ENCODE measurements at places on chromosomes 3 and 15.

DNA sequence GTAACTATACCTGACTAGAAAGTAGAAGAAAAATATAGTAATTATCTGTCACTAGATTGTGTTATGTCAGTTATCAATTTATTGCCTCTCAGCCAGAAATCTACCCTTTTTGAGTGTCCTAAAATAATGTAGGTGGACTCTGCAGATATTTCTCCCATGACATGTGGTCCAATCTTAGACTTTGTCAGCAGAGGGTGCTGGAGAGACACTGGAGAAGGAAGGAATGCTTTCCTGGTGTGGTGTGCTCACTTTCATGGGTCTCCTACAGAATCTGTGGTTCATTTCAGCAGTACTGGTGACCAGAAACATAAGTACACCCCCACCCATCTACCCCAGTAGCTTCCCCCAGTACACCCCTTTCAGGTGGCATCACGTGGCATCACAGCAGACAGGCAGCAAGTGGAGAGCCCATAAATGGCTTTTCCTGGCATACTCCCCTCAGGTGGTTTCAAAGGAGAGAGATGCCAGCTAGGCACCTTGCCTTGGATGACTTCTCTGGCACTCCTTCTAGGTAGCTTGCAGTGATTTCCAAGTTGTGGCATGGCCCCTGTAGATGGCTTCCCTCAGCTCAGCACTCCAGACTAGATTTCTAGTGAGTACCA lies 114.7 kb downstream of the GADL1 start:
- DNase-seq, result peak; percentile 20

DNA sequence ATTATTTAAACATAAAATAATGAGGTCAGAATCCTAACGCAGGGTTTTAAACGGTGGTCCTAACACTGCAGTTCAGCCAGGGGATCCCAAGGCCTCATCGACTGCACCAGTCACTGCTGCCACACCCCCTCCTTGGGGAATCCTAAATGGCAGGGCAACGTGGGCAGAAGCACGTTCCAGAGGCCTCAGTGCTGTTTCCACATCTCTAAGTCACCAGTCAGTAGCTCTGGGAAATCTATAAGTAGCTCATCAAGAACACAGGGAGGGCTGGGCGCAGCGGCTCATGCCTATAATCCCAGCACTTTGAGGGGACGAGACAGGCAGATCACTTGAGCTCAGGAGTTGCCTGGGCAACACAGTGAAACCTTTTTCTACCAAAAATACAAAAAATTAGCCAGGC lies 47.5 kb downstream of the PRTG start:
- no peak for DNase-seq

DNA sequence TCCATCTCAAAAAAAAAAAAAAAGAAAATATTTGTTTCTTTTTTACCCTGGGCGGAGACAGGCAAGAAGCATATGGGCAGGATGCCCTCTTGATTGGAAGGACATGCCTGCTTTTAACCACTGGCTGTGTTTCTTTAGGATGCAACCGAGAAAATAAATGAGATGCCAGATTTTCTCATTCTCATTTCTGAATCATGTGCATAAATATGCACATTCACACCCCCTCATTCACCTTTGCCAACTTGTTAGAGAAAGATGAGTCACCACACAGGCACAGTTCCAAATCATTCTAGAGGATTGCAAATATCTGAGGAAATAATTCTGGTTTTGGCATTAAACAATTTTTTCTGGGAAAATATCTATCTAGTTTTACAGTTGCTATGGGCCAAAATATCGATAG lies 3.3 kb downstream of the LIPH start:
- DNase-seq, result no peak

GRCh38 chr3:191499307-191500080 lies 38.5 kb downstream of the PYDC2 start:
- no peak for DNase-seq

DNA sequence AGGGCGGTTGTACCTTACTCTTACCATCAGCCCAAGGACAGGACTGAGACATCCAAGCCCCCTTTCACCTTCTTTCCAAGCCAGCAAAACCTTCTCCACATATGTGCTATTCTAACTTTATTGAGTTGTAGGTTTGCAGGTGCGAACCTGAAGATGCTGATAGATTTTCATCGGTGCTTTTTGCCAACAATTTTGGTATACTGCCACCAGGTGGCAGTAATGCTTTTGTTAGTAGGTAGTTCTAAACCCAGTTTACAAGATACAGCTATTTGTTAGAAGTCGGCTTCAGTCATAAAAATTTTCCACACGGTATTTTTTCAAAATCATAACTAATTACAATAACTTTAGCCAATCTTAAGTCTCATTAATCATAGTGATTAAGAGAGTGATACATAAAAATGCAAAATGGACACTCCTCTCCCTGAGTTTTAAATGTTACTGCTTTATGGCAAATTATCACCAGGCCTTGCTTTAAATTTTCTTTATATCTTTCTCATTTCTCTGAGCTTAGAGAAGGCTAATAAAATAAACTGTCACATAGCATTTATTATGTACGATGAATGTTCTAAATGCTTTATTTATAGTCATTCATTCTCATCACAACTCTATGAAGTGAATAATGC lies 636 bp downstream of the TBC1D21 start:
- DNase-seq, result peak; percentile 50

DNA sequence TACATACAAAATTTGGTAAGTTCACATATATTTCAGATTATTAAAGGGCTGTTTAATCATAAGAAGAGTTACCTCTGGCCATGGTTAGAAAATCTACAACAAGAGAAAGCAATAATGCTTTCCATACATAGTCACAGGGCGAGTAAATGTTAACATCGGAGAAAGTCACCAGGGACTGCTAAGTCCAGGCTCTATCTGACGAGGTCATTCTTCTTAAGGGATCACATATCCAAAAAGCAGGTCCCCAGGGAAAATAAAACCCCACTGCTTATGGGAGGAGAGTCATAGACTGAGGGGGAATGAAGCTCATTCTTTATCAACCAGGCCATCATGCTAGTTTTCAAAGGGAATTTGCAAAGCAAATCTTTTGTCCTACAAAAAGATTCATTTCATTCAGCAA lies 3.1 kb downstream of the PCYT1A start:
- no peak for DNase-seq

DNA sequence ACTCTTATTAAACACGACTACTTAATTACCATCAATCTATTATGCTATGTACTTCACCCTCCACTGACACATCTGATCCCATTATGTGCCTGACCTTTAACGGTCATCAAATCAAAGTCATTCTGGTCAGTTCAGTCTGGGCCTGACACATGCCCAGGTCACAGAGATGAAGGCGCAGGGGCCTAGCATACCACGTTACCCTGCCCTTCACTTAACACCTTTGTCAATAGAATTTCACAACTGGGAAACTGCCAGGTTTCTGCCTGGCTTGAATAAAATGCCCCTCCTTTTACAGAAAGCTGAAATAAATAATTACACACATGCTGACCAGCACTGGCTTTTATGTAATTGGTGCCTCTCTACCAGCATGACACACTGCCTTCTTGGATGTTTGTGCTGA lies 39.5 kb downstream of the MECOM start:
- no peak for DNase-seq
